Spinal cord (tissue), 10 donors: ENCODE measurements at places on chromosomes 4 and X.

DNA sequence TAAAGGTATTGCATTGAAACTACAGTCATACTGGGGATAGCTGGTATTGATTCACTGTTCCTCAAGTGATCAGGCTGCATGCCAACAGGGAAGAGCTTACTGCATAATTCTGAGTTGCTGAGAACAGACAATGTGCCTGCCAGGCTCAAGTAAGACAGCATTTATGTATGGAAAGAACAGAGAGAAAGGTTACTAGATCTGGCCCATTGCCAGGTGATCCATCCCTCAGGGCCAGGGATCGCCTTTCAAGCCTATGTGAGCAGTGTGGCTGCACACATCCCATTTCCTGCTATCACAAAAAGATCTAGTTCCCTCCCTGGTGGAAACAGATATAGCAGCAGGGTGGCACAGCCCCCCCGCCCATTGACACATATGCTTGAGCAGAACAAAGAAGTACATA lies 254.0 kb downstream of the TMA16 start:
- no peak for DNase-seq

- no peak for DNase-seq
These were observed 642.3 kb upstream of the BOD1L1 start for GRCh38 chr4:14269824-14270223.

DNA sequence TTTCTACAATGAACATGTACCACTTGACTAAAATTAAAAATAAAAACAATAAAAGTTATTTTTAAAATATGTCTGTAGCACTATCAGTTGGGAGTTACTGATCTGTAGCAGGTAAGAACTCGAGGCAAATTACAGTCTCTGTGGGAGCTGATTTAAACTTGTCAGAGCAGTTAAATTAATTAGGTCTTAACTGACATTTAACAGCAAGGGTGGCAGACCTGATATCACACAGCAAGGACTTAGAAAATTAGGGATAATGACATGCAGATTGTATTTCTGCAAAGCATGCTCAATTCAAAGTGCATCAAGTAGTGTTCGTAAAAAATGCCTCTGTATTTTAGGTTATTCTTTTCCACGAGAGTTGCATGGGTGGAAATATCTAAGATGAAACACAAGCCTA lies 208.9 kb downstream of the SPATA18 start:
- DNase-seq, result no peak

DNA sequence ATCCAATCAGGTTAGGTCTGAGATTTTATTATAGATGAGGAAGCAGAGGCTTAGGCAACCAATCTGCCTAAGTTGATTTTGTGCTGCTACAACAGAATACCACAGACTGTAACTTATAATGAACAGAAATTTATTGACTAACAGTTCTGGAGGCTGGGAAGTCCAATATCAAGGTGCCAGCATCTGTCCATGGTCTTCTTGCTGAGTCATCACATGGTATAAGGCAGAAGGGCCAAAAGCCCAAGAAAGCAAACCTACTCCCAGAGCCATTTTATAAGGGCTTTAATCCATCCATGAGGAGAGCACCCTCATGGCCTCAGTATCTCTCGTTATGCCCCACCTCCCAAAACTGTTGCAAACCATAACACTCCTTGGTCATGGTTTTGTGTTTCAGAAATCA lies 55.8 kb downstream of the GPAT3 start:
- DNase-seq, result no peak

- DNase-seq, result no peak
These were observed 50.5 kb downstream of the ADGRA3 start for GRCh38 chr4:22465349-22465748.

- DNase-seq, result no peak
These were observed 7.9 kb upstream of the AMBN start for GRCh38 chr4:70583952-70584834.

- DNase-seq, result no peak
These were observed at the start of gene CXCL5 for GRCh38 chr4:73998040-73999011. TSS of gene CXCL5 (minus strand) at chr4:73998677. CDS start at chr4:73998581, 96 bp downstream.
